Stimulated activated CD8-positive, alpha-beta memory T cell treated with anti-CD3 and anti-CD28 coated beads, Interleukin-7, amount 100 ng/mL, for 1 hour (primary cell): ENCODE measurements at places on chromosomes 6 and 20.

GRCh38 chr6:85684133-85684808 lies 41.6 kb upstream of the SYNCRIP start:
- DNase-seq = no peak

- no peak for DNase-seq
Measured at GRCh38 chr20:62606551-62607201, 35.6 kb upstream of the SLCO4A1 start.

- DNase-seq = no peak
Measured at GRCh38 chr20:50450881-50451752, 59.1 kb upstream of the PTPN1 start.

DNA sequence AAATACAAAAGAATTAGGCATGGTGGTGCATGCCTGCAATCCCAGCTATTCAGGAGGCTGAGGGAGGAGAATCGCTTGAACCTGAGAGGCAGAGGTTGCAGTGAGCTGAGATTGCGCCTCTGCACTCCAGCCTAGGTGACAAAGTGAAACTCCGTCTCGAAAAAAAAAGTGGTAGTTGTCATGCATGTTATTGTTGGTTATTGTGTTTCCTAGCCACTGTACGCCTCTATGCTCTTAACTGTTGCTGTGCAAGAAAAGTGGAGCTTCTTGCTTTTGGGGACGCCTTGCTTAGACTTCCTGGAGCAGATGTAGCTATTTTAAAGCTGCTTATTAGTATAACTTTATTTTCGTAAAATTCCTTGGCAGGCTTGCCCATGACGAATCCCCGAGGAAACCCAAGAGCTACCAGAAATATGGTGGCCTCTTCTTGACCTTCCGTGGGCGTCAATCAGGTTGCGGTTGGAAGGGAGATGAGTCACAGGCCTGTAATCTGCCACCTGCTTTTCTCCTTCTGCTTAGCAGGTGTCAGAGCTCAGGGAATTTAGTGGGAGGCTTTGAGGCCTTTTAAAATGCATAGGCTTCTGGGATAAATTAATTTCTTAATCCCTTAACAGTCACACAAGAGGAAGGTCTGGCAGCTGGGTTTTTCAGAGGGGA lies 17.3 kb downstream of the GABRR2 start:
- DNase-seq = peak; percentile 15

DNA sequence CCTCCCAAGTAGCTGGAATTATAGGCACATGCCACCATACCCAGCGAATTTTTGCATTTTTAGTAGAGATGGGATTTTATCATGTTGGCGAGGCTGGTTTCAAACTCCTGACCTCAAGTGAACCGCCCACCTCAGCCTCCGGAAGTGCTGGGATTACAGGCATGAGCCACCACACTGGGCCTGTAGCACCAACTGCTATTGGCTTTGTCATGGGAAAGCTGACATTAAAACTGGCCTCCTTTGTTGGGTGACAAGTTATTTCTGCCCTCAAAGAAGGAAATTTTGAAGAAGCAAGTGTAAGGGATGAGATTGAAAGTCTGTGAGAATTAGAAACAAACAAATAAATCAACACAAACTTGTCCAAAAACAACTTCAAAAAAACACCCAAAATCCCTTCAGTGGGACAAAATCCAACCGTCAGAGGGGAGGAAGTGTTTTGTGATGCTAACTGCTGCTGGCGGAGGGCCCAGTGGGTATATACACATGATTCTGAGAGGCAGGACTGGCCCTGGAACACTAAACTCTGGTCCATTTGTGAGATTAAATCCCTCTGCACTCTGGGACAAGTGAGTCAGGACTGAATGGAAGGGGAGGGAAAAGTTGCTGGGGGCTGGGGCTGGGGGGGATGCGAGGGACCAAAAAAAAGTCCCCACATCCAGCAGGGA lies 87.5 kb upstream of the NAA20 start:
- DNase-seq = no peak

DNA sequence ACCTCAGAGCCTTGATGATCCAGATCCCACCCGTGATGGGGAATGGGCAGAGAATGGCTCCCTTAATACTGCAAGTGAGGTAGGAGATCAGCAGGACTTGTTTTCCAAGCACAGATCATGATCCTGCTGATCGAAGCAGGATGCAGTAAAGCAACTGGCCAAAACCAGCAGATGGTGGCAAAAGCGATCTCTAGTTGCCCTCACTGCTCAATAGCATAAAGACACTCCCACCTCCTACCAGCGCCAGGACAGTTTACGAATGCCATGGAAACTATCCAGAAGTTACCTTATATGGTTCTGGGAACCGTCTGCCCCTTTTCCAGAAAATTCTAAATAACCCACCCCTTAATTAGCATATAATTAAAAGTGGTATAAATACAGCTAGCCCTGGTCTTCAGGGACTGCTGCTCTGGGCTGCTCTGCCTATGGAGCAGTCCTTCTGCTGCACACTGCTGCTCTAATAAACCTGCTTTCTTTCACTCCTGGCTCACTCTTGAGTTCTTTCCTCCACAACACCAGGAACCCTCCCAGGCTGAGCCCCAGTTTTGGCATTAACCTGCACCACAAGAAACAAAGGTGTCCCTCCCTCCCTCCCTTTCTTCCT lies 415.8 kb downstream of the PREX1 start:
- DNase-seq = no peak

- DNase-seq = no peak
Measured at GRCh38 chr6:155523821-155524651, 68.4 kb upstream of the NOX3 start.
